ENCODE measurements at places on chromosomes 1 and 21.

GRCh38 chr1:248825573-248825908 lies 174 bp downstream of the SH3BP5L start:
- DNase-seq = no peak

GRCh38 chr1:54774820-54775498 lies 10.6 kb upstream of the PARS2 start:
- no peak for DNase-seq

DNA sequence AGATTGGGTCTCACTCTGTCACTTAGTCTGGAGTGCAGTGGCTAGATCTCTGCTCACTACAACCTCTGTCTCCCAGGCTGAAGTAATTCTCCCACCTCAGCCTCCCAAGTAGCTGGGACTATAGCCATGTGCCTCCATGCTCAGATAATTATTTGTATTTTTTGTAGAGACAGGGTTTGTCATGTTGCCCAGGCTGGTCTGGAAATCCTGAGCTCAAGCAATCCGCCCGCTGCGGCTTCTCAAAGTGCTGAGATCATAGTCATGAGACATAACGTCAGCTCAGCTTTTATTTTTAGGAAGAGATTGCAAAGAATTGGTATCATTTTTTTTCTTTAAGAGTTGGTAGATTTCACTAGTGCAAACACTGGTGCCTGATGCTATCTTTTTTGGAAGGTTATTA lies 244.9 kb downstream of the DSCAM start:
- DNase-seq = no peak

DNA sequence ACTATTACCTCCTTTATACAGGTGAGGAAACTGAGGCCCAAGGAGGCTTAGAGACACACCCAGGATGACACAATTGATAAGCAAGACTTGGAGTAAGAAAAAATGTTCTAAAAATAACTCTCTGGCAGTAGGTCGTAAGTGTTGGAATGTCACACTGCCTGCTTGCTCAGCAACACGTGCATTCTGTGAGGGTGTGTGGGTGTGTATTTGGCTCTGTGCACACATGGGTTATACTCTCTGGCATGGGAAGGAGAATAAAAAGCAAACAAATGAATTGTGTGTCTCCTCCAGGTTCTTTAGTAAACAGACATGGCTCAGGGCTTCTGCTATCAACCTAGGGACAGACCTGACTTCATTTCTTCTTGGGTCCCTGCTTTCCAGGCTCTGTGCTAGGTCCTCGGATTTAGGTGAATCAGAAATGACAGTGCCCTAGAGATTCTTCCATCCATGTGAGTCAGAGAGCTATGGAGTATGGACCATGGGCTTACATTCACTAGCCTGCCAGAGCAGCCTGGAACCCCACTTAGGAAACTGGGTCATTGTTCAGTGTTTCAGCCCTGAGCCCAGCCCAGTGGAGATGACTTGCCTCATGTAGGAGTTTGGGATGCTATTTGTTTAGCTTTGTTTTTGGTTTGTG lies 72.4 kb downstream of the ELAVL4 start:
- DNase-seq = no peak

DNA sequence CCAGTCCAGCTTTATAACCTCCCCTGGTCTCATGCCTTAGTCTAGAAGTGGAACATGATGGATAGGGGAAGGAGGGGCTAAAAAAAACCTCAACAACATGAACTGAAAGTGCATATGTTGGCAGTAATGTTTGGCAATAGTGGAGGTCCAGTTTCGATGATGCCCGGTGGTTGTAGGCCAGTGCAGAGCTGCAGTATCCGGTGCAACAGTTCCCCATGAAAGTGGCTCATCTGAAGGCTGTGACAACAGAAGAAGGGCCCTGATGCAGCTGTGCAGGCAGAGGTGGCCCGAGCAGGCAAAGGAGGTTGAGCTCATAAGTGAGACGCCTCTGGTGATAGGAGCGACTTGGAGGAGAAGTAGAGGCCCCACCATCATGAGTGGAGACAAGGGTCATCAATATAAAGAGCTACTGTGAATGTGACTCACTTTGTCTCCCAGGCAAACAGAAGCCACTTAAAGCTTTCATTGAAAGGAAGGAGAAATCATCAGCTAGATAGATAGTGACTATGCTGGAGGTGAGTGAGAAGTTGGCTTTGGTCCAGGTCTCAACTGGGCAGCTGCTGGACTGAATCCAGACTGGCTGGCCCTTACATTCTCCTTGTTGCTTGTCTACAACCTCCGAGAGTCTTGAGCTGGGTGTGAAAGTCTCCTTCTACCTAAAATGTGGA lies 10.2 kb upstream of the CREG1 start:
- no peak for DNase-seq

- DNase-seq = no peak
These were observed 56.0 kb downstream of the MEGF6 start for GRCh38 chr1:3555131-3555920.

- no peak for DNase-seq
These were observed 346.8 kb upstream of the FMN2 start for GRCh38 chr1:239744851-239745250.

DNA sequence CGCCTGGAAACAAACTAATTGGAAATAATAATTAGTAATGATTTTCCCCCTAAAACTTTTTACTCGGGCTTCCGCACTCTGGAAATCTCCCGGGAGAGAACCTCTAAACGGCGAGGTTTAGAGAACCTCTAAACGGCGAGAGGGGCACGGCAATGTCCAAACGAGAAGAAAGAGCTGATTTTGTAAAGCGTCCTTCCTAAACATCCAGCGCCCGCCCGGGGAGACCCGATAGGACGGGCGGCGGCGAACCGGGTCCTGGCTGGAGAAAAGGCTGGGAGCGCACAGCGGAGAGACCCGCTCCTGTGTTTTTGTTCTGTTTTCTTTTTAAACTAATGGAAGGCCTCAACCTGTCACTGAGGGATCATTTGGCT lies 1.6 kb downstream of the PAX7 start:
- no peak for DNase-seq

GRCh38 chr1:75345538-75346292 lies 211.5 kb downstream of the LHX8 start:
- no peak for DNase-seq

DNA sequence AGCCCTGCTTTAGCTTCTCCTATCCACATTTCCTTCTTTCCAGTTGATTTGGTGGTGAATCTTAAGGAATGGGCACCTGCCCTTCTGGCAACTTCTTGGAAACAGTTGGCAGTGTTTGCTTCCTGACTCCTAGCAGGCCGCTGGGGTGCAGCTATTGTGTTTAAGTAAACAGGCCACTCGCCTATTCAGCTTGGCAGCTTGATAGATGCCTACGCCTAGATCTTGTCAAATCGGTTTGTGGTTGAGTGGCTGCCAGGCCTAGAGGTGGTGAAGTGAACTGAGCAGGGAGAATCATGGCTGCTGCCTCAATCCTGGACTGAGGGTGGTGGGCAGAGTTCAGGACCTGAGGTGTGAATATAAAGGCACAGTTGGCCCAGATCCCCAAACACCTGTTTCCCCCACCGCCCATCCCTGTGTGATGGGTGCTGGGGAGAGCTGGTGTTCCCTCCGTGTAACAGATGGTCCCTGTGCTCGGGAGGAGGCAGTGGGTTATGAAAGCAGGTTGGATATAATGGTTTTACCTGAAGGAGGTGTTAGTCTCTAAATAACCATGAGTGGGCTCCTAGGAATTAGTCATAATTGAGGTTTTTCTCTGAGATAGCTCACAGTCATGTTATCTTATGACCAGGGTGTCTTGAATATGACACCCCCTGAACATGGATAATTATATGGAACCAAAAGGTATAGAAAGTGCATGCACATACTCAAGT lies 940 bp upstream of the PLA2G2C start:
- DNase-seq = no peak

GRCh38 chr1:59028048-59028447 lies 244.2 kb upstream of the JUN start:
- no peak for DNase-seq

DNA sequence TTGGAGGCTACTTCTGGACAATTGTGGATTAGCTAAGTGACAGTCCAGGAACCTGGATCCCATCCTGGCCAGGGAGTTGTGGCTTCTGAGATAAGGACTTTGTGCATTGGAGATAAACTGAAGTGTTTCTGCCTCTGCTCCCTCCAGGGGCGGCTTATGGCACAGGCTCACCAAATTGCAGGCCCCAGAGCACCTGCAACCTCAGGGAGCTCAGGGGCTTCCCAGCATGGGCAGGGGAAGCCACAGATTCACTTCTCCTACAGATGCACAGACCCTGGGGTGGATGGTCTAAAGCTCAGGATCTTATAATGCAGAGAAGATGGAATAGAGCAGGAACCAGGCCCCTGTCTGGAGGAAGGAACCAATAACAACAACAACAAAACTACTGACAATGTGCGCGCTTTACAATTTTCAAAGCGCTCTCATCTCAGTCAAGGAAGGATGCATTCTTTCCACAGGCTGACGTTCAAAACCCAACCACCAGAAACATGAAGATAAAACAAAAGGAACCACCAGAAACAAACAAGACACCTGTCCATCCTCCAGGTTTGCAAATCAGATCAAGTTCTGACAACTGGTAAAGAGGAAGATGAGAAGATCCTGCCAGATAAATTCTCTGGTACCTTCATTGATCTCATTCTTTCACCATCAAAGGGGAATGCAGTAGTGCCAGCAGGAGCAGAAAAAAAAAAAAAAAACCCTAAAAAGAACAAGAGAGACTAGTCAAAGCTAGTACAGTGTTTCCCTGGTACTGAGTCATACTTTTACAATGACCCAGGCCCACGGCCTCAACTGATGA lies 121.0 kb upstream of the IRF2BP2 start:
- DNase-seq = no peak

DNA sequence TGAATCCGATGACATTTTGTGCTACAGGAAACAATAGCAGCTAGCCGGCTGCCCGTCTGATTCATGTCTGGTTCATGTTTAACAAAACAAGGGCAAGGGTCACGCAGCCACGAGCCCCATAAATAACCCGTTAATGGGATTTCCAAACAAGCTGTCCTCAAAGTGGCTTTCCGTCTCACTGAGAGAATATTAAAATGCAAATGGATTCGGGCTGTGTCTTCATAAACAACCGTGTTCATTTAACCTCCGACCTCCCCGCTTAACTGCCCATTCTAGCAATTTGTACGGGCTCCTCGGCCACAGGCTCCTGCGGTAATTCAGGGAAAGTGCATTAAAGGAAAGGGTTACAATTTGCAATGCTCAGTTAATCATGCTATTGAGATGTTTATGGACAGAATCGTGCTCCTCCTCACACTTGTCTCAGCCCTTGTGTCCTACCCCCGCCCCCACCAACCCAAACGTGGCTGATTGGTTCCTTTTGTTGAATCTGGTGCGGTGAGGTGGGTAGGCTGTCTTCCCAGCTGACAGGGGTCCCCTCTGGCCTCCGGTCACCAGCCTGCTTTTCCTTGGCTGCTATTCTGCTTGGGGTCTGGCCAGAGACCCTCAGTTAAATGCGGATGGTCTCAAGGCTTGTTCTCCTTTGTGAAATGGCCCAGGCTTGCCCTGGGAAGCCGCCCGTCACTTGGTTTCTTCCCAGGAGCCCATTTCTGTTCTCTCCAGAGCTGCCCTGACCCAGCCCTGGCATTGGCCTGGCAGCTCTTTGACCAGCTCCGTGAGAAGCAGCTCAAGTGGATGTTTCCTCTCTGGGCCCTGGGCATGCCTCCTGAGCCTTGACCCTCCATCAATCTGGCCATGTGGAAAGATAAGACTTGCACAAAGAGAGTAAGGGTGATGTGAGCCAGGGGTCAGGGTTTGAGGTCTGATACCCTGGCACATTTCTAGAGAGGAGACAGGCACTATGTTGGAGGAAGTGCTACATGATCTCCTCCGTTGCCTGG lies 200.7 kb upstream of the POU3F1 start:
- DNase-seq = no peak

- DNase-seq = no peak
These were observed 452 bp upstream of the EXOSC10 start for GRCh38 chr1:11100149-11100493.

GRCh38 chr1:226814751-226815537 lies 55.5 kb upstream of the PSEN2 start:
- no peak for DNase-seq

- DNase-seq = no peak
These were observed 486.9 kb upstream of the DAB1 start for GRCh38 chr1:57910782-57911181.

DNA sequence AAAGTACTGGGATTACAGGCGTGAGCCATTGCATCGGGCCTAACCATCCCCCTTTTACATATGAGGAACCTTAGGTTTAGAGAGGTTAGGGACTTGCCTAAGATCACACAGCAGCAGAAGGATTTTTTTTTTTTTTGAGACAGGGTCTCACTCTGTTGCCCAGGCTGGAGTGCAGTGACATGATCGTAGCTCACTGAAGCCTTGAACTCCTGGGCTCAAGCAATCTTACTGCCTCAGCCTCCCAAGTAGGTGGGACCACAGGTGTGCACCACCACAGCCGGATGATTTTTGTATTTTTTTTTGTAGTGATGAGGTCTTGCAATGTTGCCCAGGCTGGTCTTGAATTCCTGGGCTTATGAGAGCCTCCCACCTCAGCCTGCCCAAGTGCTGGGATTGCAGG lies 2.2 kb upstream of the C1orf167 start:
- DNase-seq = no peak

DNA sequence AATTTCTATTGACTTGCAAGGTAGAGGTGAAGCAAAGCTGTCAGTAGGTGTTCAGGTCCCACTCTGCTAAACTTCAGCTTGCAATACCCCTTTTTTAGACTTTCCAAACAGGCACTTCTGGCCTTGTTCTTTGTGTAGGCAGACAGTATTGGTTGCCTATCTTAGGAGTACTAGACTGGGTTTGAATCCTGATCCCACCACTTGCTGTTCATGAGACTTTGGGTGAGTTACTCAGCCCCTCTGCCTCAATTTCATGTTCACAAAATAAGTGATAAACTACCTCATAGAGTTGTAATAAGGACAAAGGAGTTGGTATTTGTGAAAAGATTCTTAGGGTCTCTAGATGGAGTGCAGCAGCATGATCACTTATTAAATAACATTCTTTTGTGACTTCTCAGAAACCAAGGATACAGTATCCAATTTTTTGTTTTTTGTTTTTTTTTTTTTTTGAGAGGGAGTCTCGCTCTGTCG lies 5.2 kb downstream of the RCC1 start:
- DNase-seq = no peak

GRCh38 chr1:42593486-42594100 lies 64.6 kb upstream of the PPIH start:
- DNase-seq = no peak

GRCh38 chr1:183869664-183870063 lies 64.7 kb downstream of the RGL1 start:
- no peak for DNase-seq

GRCh38 chr21:28240586-28240985 lies 752.1 kb downstream of the LTN1 start:
- DNase-seq = no peak

DNA sequence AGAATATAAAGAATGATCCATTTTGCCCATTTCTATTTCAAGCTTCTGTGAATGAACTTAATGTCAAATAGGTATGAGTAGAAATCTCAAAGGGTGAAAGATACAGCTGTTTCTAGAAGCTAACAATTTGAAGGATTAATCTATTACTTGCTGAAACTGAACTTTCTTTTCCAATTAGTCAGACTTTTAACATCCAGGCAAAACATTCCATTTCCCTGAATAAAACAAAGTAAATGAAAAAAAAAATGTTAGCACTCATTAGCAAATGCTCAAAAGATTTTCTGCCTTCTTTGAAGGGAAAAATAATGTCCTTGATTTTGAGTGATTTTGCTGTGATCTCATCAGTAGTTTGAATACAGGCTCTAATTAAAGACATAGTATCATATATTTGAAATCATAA lies 447.6 kb upstream of the PRMT6 start:
- DNase-seq = no peak
